Pancreas (tissue), 10 donors: ENCODE measurements at places on chromosomes 7 and 10. TPM values are rescaled to one million over a fixed set of nuclear protein-coding genes. Genes with fewer than 3 reads are reported as not detected.

CYP3A5 gene
- 129 TPM for total RNA-seq

TRPV5 gene
- total RNA-seq = not detected

GDF2 gene
- total RNA-seq = not detected

GRCh38 chr10:103947799-103948516, 19.0 kb upstream of the SLK start:
- H3K36me3 ChIP-seq = no peaks in the 10 kb centered on the region
- no peak overlapping the region for H3K27ac ChIP-seq
- no peak overlapping the region for H3K4me3 ChIP-seq
- no peaks in the 10 kb centered on the region for H3K27me3 ChIP-seq
- no peak for DNase-seq
- no peaks in the 10 kb centered on the region for H3K4me1 ChIP-seq

DNA sequence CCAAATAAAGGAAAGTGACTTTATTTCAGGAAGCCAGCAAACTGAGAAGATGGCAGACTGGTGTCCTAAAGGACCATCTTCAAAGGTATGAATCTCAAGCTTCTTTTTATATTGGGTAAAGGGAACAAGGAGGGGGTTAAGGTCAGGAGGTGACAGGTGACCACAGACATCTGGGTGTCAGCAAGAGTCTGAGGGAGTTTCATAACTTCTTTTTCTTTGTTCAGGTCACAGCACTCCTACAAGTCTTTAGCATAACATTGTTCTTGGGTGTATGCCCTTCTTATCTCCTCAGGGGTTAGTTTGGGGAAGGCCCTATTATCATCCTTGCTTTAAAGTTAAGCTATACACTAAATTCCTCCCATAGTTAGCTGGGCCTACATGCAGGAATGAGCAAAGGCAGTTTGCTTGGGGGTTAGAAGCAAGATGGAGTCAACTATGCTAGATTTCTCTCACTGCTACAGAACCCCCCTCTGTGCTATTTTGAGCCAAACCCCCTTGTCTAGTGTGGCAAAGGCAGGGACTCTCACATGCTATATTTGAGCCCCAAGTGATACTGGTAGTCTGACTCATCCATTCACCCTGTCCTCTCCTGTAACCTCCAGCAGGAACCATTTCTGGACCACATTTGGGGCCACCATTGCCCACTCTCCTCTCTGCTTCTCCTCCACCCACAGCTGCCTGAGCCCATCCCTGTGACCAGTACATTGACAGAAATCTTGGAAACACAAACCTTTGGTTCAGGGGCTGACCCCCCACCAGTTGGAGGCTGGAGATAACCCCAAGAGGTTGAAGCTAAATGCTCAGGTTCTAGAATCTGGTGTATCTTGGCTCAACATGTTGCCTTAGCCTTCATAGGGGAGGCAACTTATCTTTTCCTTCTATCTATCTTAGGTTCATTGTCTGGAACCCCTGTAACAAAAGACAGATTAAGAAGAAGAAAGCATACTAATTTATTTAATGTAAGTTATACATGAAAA, 55.5 kb upstream of the LRGUK start:
- DNase-seq = no peak
- no peaks in the 10 kb centered on the region for H3K4me1 ChIP-seq
- no peaks in the 10 kb centered on the region for H3K36me3 ChIP-seq
- H3K27me3 ChIP-seq = no peaks in the 10 kb centered on the region
- no peak overlapping the region for H3K4me3 ChIP-seq
- H3K27ac ChIP-seq = no peak overlapping the region

- no peaks in the 10 kb centered on the region for H3K36me3 ChIP-seq
- no peak overlapping the region for H3K27ac ChIP-seq
- H3K4me1 ChIP-seq = no peaks in the 10 kb centered on the region
- DNase-seq = no peak
- H3K27me3 ChIP-seq = no peaks in the 10 kb centered on the region
Observed at GRCh38 chr10:16854623-16855022, 37.4 kb upstream of the RSU1 start.

- H3K27me3 ChIP-seq = no peaks in the 10 kb centered on the region
- H3K4me1 ChIP-seq = no peaks in the 10 kb centered on the region
- H3K36me3 ChIP-seq = no peaks in the 10 kb centered on the region
- no peak for DNase-seq
Observed at GRCh38 chr7:140019172-140019571, 43.6 kb downstream of the PARP12 start.

DNA sequence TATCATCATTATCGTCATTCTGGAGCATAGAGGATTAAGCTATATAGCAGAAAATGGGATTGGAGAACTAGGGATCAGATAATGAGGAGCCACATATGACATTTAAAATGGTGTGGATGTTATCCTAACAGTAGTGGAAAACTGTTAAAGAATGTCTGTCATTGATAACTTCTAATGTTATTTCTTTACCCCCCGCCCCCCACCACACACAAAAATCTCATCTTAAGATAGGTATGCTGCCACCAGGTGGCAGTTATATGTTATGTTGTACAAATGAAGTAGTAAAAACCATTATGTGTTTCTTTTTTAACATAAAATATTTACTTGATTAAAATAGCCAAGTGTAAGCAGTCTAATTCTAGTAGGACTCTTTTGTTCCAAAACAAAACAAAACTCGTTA, 13.0 kb downstream of the AKAP9 start:
- peaks cover 6% of the 10 kb centered on the region for H3K4me1 ChIP-seq
- no peak overlapping the region for H3K27ac ChIP-seq
- no peaks in the 10 kb centered on the region for H3K36me3 ChIP-seq
- no peak overlapping the region for H3K4me3 ChIP-seq
- H3K27me3 ChIP-seq = no peaks in the 10 kb centered on the region
- no peak for DNase-seq

- DNase-seq = peak; percentile 78
- H3K4me3 ChIP-seq = no peak overlapping the region
- no peaks in the 10 kb centered on the region for H3K4me1 ChIP-seq
- no peaks in the 10 kb centered on the region for H3K27me3 ChIP-seq
Observed at GRCh38 chr10:80272793-80273522, 16.5 kb downstream of the MAT1A start.

DNA sequence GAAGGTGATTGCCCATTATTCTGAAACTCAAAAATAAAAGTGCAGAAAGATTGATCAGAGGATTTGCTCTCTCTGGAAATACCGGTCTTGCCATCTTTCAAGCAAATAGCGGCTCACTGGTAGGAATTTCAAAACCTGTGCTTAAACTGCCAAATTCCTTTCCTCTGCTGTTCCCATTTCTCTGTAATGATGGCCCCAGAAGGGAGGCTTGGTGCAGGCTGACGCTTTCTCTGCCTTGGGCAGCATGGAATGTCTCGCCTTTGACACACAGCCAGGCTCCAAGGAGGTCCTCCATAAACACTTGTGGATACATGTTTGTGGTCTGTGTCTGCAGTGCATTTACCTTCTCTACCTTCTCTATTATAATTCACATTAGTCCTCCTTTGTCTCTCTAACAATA, 146.8 kb downstream of the HIBADH start:
- no peak for DNase-seq
- no peaks in the 10 kb centered on the region for H3K4me1 ChIP-seq
- H3K36me3 ChIP-seq = no peaks in the 10 kb centered on the region
- H3K27me3 ChIP-seq = no peaks in the 10 kb centered on the region
- no peak overlapping the region for H3K4me3 ChIP-seq

DNA sequence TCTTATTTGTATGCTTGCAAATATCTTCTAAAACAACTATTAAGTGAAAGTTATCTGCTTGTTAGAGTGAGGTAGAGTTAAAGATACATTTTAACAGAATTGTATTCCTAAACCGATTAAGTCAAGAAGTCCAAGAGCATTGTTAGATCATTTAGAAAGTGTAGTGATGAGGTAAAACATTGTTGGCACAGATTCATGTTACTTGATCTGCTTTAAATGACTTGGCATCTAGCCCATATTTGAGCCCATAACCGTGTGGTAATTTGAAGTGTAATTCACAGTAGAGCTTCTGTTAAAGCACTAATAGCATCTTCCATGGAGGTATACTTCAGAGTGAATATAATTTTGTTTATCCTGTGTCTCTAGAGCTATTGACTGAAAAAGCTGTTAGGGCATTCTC, 62.1 kb downstream of the PTEN start:
- no peak overlapping the region for H3K27ac ChIP-seq
- DNase-seq = no peak
- H3K36me3 ChIP-seq = no peaks in the 10 kb centered on the region
- H3K4me3 ChIP-seq = no peak overlapping the region
- peaks cover 32% of the 10 kb centered on the region for H3K4me1 ChIP-seq

GRCh38 chr10:69858201-69858600, 56.5 kb downstream of the COL13A1 start:
- no peak overlapping the region for H3K27ac ChIP-seq
- no peaks in the 10 kb centered on the region for H3K4me1 ChIP-seq
- H3K27me3 ChIP-seq = no peaks in the 10 kb centered on the region

DNA sequence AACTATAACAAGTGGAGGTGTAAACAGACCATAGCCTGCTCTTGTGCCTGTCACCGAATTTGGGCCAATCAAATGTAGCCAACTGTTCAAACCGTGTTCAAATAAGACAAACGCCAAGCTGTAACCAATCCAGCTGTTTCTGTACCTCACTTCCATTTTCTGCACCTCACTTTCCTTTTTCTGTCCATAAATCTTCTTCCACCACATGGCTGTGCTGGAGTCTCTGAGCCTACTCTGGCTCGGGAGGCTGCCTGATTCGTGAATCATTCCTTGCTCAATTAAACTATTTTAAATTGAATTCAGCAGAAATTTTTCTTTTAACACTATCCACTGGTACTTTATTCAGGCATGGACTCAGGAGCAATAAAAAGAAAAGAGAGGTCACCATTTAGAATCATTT, 29.9 kb upstream of the COL1A2 start:
- H3K4me1 ChIP-seq = no peaks in the 10 kb centered on the region
- no peaks in the 10 kb centered on the region for H3K36me3 ChIP-seq
- no peaks in the 10 kb centered on the region for H3K27me3 ChIP-seq
- no peak for DNase-seq

- DNase-seq = no peak
- H3K27ac ChIP-seq = no peak overlapping the region
- no peaks in the 10 kb centered on the region for H3K27me3 ChIP-seq
- no peak overlapping the region for H3K4me3 ChIP-seq
Observed at GRCh38 chr10:30190577-30191552, 131.5 kb upstream of the JCAD start.
